ENCODE measurements at places on chromosomes 11 and 22.

GRCh38 chr22:28560046-28560742 lies 119.4 kb downstream of the TTC28 start:
- peak; percentile 85 for DNase-seq

GRCh38 chr11:61541598-61541997 lies 33.0 kb downstream of the LRRC10B start:
- no peak for DNase-seq

GRCh38 chr11:12381875-12382274 lies 4.5 kb downstream of the PARVA start:
- DNase-seq = no peak

GRCh38 chr22:41702763-41703162 lies 3.5 kb downstream of the MEI1 start:
- no peak for DNase-seq

All from hematopoietic multipotent progenitor cell treated with erythropoietin and hydrocortisone succinate and interleukin-3 and kit ligand, for 8 days (in vitro differentiated cells).